ENCODE measurements at places on chromosomes 12 and 14.
A peak's percentile ranks its signal among the peaks of the same experiment; 100 is the strongest.

- DNase-seq = no peak
Observed at GRCh38 chr14:73428353-73428824, 30.0 kb downstream of the NUMB start.

- DNase-seq = no peak
Observed at GRCh38 chr12:128268379-128268995, 1.5 kb downstream of the TMEM132C start.

DNA sequence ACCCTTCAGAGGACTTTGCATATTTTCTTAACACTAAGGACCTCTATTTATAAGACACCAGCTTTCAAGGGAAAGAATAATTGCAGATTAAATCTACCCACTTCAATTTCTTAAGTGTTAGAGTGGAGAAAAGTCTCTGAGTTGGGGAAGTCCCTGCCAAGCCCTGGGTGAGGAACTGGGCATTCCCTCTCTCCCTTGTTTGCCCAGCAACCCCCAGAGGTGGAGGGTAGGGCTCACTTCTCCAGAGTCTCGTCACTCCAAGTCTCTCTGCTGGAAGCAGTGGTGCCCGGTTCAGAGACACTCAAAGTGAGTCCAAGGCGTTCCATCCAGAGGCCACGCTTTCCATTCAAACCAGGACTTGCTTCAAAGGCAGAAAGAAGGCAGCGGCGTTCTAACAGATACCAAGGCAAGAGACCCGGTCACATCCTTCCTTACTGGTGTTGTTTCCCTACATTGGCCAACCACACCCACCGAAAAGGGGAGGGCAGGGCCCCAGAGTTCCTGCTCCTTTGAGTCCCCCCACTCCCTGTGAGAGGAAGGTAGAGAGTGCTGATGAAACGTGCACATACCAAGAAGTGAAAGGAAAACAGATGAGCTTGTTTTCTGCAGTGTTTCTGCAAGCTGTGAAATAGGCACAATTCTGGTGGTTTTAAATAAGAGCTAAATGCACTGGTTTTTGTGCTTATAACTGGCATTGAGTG, 6.1 kb upstream of the BDKRB2 start:
- no peak for DNase-seq

GRCh38 chr12:56941299-56942017, 7.2 kb upstream of the SDR9C7 start:
- no peak for DNase-seq

- no peak for DNase-seq
Observed at GRCh38 chr12:71183018-71183417, 25.2 kb upstream of the TSPAN8 start.

GRCh38 chr14:68978172-68978911, 760 bp downstream of the ACTN1 start:
- DNase-seq = peak; percentile 28

DNA sequence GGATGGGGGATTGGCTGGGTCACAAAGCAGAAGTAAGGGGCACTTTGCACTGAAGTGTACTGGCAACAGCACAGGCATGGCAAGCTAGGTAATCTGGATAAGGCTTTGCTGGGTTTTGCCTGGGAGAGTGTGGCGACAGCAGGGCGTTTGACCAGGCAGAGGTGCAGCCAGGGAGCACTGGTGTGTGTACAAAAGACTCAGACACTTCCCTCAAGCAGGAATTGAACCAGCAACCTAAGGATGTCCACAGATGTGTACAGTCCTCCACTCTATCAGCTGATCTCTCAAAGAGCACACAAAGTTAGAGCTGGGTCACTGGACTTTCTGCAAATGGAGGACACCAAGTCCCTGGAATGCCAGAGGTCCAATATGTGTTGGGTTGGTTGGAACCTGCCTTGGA, 15.4 kb upstream of the RNASE4 start:
- no peak for DNase-seq

DNA sequence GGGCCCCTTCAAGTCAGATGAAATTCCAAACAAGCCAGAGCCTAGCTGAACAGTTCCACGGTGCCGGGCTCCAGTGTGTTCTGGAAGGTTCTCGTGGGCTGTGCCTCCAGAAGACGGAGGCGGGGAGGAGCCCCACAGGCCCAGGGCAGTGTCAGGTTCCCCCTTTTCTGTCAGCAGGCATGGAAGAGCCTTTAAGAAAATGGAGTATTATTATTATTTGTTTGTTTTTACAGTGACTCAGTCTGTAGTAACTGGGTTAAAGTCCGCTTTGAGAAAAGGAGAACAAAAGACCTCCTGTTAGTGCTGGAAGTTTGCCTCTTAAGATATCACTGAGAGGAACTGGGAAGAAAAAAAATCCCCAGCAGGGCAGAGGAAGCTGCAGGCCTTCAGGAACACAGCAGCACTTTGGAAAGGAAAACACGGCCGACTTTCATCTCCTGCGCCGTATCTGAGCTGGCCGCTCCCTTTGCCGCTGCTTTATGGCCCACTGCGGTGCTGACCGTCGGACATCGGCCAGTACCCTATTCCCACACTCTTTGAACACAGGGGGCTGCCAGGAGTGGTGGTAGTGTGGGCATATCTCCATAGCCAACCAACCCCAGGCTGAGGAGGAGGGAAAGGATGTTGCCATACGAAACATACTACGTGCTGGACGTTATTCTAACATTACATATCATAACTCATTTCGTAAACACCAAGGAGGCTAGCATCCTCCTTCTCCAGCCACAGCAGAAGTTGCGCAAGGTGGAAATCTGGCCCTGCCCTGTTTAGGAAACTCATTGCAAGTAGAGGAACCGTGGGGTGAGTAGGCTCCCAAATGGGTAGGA, 194.0 kb downstream of the ZFP36L1 start:
- DNase-seq = no peak

- DNase-seq = no peak
Observed at GRCh38 chr14:101098641-101099040, 195.1 kb upstream of the RTL1 start.

- DNase-seq = no peak
Observed at GRCh38 chr12:81359736-81360135, 281.9 kb downstream of the ACSS3 start.

DNA sequence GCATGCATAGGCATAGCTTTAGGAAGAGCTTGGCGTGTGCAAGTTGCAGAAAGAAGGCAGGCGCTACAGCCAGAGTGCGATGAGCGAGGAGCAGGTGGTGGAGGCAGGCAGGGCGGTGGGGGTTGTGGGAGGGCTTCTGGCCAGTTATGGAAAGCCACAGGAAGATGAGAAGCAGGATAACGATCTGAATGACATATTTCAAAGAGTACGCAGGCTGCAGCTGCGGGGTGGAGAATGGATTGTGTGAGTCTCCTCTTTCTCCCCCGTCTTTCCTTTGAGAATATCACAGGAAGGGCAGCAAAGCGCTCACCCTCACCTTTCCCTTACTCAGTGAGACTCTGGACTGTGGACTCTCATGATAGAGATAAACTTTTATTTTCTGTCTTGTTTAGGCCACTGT, 48.7 kb upstream of the PLXNC1 start:
- DNase-seq = no peak

GRCh38 chr14:47590767-47591495, 84.5 kb downstream of the MDGA2 start:
- DNase-seq = no peak

DNA sequence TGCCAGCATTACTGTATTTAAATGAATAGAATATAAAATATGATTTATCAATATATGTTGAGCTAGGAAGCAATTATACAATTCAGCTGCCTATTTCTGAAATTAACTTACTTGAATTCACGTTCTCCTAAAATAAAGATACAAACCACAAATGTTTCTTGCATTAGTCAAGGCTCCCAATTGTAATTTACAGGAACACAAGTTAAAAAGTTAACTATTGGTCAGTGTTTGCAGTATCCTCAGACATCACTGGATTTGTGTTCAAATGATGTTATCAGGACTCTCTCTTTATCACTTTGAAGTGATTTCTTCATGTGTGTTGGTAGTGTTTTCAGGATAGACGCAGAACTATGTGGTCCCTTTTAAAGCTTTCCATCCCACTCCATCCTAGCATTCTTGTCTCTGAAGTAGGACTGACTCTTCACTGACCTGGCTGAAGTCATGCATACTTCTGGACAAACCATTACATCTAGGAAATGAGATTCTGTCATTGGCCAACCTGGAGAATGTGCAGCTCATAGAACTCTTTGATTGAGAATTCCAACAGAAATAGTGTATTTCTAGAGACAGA, 156.1 kb downstream of the KICS2 start:
- DNase-seq = no peak

GRCh38 chr12:124242529-124243065, 52.3 kb upstream of the RFLNA start:
- DNase-seq = no peak

DNA sequence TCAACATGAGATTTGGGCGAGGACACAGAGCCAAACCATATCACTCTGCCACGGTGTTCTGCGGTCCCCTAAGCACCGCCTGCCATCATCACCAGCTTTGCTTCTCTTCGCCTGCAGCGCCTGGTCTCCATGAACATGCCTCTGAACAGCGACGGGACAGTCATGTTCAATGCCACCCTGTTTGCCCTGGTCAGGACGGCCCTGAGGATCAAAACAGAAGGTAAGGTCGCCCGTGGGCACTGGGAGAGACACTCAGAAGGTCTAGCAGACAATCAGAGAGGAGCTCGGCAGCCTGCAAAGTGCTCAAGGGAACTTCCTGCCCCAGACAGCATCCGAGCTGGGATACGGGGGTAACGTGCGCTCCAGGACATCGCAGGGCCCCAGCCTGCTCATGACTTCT, 126.0 kb upstream of the FKBP4 start:
- DNase-seq = no peak

DNA sequence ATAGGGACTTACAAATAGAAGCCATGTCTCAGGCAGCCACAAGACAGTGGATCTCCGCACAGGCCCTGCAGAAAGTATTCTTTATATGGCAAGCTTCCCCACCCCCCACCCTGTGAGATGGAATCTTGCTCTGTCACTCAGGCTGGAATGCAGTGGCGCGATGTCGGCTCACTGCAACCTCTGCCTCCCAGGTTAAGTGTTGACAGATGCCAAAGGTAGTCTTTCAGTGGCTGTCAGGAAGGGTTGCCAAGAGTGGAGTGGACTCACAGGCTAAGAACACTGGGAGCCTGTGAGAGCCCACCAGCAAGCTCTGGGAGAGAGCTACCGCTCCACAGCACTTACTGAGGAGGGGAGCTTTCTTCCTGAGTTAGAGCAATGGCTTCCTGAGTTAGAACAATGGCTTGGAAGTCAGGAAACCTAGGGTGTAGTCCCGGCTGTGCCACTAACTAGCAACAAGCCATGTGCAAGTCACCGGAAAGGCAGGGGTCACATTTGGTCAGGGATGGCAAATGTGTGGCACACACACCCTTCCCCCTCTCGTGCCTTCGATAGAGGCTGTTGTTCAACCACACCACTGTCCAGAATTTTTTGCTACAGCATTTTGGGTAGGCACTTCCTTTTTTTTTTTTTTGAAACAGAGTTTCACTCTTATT, 2.6 kb downstream of the RNASE1 start:
- no peak for DNase-seq

- no peak for DNase-seq
Observed at GRCh38 chr14:72305561-72305960, 373.3 kb downstream of the RGS6 start.

DNA sequence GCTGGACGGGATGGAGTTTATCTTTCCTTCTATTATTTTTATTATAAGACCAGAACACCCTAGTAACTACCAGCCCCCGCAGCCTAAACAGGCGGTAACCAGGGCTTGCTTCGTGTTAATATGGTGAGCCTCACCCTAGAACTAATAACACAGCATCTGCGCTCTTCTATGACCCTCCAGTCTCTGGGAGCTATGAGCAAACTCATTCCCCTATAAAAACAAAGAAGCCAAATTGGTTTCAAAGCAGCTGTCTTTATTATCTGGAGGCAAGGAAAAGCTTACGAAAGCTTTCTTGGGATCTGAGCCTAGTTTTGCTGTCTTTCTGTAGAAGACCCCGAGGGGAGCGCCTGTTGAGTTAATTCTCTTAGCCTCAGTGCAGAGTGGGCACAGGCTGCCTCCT, 85.0 kb downstream of the TBX5 start:
- no peak for DNase-seq

DNA sequence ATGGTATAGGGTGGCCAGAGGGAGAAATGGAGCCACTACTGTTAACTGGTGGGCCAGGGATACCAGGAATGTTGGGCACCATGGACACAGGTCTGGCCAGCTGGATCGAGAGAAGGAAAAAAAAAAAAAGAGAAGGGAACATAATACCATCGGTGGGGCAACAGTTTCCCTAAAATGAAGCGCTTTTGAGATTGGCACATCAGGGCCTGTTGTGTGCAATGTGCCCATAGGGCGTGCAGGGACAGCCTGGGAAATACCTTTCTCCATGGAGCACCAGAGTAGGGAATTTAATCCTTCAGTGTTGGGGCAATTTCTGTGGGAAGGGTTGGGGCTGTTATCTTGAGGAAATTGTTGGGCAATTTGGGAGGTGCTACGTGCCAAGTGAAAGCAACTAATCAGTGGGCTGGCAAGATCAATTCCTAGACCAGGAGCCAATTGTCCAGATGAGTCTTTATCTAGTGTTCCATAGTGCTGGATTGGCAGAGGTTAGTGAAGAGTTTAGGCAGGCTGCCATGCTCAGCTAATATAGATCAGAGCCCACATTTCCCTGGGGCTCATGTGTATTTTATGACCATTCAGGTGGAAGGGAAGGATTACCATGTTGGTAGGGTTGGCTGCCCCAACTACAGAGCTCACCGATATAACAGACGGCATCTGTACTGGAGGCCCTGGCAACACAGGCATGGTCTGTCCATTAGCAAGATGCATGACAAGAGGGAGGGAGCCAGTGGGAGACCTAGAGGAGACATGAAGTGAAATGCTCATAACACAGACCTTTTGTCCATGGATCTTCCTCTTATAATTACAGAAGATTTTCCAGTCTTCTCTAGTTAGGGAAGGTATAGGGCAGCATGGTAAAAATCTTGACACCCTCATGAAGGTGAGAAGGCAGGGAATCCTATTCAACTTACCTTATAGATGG, 25.5 kb upstream of the NPFF start:
- no peak for DNase-seq

DNA sequence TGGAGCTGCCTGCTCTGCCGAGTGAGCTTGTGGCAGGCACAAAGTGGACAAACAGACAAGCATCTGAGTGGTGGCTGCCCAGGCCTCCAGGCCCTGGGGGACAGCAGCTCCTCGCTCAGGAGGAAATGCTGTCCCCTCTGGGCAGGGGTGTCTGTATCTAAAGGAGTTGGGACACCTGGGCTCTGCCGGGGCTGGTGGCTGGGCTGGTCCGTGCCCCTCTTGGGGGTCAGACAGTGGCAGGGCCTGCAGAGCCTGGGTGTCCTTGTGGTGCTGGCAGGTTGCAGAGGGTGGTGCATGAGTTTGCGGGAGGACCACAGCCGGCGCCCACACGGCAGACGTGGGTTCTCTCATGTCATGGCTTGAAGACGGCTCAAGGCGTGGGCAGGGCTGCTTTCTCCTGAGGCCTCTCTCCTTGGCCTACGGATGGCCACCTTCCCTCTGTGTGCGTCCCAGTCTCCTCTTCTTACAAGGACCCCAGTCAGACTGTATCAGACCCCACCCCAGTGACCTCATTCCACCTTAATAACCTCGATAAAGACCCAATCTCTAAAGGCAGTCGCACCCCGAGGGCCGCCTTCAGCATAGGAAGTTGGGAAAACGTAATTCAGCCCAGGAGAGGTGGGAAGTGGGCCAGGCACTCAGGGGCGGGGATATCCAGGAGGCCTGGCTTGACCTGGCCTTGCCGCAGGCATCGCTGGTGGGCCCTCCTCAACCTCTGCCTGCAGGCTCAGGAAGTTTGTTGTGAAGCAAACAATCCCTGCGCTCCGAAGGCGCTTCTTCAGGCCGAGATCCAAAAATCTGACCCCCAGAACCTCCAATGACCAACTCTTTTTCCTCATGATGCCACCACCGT, 110.0 kb downstream of the KIF26A start:
- DNase-seq = no peak

All from stimulated activated CD4-positive, alpha-beta T cell treated with anti-CD3 and anti-CD28 coated beads, Interleukin-1b, Interleukin-23, amount 100 ng/mL, for 1 hour (primary cell).